Activated T-helper 2 cell treated with anti-CD3 and anti-CD28 coated beads, Interferon-gamma antibody, Interleukin-2, Interleukin-4, amounts not matched to agents 10 μg/mL and 5 μg/mL and 100 μg/mL, durations not matched to agents 14 hours and 24 hours and 36 hours (primary cell): ENCODE measurements at places on chromosomes 1 and 21. TPM values are rescaled to one million over a fixed set of nuclear protein-coding genes. Genes with fewer than 3 reads are reported as not detected.

- H3K27ac ChIP-seq: no peak overlapping the region
- no peaks in the 10 kb centered on the region for H3K4me1 ChIP-seq
- no peaks in the 10 kb centered on the region for H3K27me3 ChIP-seq
- no peaks in the 10 kb centered on the region for H3K36me3 ChIP-seq
Measured at GRCh38 chr1:194568610-194569009, 1382.2 kb upstream of the B3GALT2 start.

GRCh38 chr1:11486231-11487009 lies 7.5 kb downstream of the DISP3 start:
- H3K36me3 ChIP-seq: no peaks in the 10 kb centered on the region
- H3K27ac ChIP-seq: no peak overlapping the region
- no peaks in the 10 kb centered on the region for H3K4me1 ChIP-seq
- no peak overlapping the region for H3K4me3 ChIP-seq

DNA sequence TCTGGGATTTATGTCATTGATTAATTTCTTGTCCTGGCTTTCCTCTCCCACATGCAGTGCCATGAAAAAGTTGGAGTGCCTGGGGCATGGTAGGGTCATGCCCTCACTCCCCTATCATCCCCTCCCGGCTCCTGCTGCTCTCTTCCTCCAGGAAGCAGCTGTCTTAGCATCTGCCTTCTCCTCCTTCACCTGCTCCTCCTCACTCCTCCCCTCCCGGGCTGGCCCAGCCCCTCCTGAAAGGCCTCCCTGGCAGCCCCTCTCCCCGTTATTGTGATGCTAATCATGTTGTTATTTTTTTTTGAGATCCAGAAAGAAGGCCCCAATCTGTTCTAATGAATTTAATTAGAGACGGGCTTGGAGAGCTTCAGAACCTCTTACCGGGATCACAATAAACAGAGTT lies 36.3 kb upstream of the NFASC start:
- no peaks in the 10 kb centered on the region for H3K36me3 ChIP-seq
- no peaks in the 10 kb centered on the region for H3K4me1 ChIP-seq
- DNase-seq: no peak
- no peak overlapping the region for H3K27ac ChIP-seq

GRCh38 chr1:180252638-180253536 lies 22.8 kb downstream of the LHX4 start:
- H3K36me3 ChIP-seq: no peaks in the 10 kb centered on the region
- H3K27me3 ChIP-seq: peaks cover 4% of the 10 kb centered on the region
- H3K4me3 ChIP-seq: no peak overlapping the region
- no peak overlapping the region for H3K27ac ChIP-seq

GRCh38 chr1:85581802-85582686 lies 1.5 kb downstream of the CCN1 start:
- H3K27me3 ChIP-seq: peaks cover 72% of the 10 kb centered on the region
- peak overlapping the region; percentile 84 for H3K4me3 ChIP-seq
- DNase-seq: no peak
- H3K4me1 ChIP-seq: peaks cover 29% of the 10 kb centered on the region

DNA sequence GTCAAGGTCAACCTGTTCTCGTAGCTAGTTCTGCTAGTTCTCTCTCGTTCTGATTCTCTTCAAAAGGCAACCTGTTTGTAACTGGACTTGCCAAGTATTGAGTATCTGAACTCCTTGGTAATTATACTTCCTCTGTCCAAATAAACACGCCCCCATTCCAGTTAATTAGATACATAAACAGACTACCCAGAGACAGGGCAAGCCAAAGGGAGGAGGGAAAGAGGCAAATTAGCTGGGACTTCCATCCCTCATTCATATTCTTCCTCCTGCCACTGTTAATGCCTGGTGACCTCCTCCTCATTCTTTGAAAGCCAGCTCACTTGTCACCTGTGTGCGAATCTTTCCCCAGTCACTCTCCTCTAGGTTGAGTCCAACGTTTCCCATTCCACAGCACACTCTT lies 62.9 kb downstream of the LPAR3 start:
- H3K27me3 ChIP-seq: peaks cover 32% of the 10 kb centered on the region
- H3K4me1 ChIP-seq: no peaks in the 10 kb centered on the region
- H3K27ac ChIP-seq: no peak overlapping the region
- H3K36me3 ChIP-seq: no peaks in the 10 kb centered on the region

DNA sequence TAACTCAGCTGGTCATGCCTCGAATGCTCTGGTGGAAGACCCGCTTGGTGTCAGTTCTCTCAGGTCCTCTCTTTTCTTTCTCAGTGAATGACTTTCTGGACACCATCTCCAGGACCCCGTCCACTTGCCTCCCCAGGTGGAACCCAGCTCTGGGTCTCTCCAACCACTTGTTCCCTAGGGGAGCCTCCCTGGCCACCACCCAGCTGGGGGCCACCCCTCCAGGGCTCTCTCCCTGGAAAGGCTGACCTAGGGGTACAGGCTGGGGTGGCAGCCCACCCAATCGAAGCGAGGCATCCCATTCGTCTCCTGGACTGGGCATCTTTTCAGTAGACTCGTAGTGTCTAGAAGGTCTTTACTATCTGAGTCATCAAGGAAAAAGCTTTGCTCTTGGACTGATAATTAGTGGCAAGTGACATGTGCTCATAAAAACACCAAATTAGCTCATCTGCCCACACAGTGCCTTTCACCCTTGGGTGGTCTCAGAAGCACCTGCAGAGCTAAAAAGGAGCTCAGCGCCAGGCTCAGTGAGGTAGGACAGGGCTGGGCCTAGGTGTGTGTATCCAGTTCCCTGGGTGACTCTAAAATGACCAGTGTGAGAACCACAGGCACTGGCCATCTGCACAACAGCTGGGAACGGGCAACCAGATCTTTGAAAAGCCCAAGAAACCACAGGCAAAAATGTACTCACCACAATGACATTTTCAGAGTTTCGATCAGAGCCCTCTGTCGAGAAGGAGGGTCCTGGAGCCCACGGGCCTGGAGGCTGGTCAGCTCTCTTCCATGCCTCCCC lies 2.4 kb upstream of the PDXK start:
- H3K36me3 ChIP-seq: peaks cover 14% of the 10 kb centered on the region
- DNase-seq: no peak
- H3K4me1 ChIP-seq: peaks cover 12% of the 10 kb centered on the region
- no peak overlapping the region for H3K4me3 ChIP-seq
- no peak overlapping the region for H3K27ac ChIP-seq

GRCh38 chr1:61149010-61149860 lies 66.9 kb downstream of the NFIA start:
- peaks cover 24% of the 10 kb centered on the region for H3K27me3 ChIP-seq
- no peaks in the 10 kb centered on the region for H3K36me3 ChIP-seq
- DNase-seq: no peak
- H3K4me1 ChIP-seq: no peaks in the 10 kb centered on the region

GRCh38 chr1:24126018-24126671 lies 14.2 kb upstream of the MYOM3 start:
- H3K36me3 ChIP-seq: no peaks in the 10 kb centered on the region
- H3K4me3 ChIP-seq: no peak overlapping the region
- H3K27me3 ChIP-seq: peaks cover 5% of the 10 kb centered on the region
- DNase-seq: no peak

DNA sequence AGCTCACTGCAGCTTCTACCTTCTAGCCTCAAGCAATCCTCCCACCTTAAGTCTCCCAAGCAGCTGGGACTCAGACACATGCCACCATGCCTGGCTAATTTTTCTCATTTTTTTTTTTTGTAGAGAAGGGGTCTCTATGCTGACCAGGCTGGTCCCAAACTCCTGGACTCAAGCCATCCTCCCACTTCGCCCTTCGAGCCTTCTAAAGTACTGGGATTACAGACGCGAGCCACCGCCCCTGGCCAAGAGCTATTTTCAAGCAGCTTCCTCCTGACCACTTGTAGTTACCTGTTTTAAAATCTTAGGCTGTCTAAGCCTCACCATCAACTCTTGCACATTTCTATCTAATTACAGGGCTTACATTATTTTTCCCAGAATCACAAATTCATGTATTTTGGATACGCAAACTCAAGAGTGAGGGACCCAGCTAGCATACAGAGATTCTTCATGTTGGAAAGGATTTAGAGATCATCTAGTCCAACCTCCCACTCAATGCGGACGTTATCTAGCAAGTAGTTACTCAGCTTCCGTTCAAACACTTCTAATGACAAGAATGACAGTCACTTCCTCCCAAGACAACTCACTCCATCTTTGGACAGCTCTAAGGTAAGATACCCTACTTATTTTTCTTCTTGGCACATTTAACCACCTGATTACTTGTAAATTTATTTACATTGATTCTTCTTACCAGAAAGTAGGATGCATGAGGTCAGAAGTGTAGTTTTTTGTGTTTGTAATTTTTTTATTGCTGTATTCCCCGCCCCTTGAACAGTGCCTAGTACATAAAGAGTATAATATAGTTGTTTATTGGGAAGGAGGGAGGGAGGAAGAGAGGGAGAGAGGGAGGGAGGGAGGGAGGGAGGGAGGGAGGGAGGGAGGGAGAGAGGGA lies 65.4 kb downstream of the LUZP1 start:
- H3K4me1 ChIP-seq: peaks cover 46% of the 10 kb centered on the region
- no peaks in the 10 kb centered on the region for H3K27me3 ChIP-seq
- H3K4me3 ChIP-seq: peak overlapping the region; percentile 73
- H3K36me3 ChIP-seq: peaks cover 34% of the 10 kb centered on the region

GRCh38 chr1:175073633-175074032 lies 6.0 kb downstream of the TNN start:
- DNase-seq: no peak
- H3K27me3 ChIP-seq: no peaks in the 10 kb centered on the region
- H3K4me1 ChIP-seq: peaks cover 37% of the 10 kb centered on the region
- no peak overlapping the region for H3K27ac ChIP-seq

GRCh38 chr1:18010945-18011344 lies 96.7 kb upstream of the IGSF21 start:
- H3K27ac ChIP-seq: no peak overlapping the region
- no peak overlapping the region for H3K4me3 ChIP-seq
- no peaks in the 10 kb centered on the region for H3K27me3 ChIP-seq
- no peak for DNase-seq

GRCh38 chr1:28056129-28056925 lies 32.1 kb downstream of the EYA3 start:
- DNase-seq: peak; percentile 20
- H3K36me3 ChIP-seq: peaks cover 30% of the 10 kb centered on the region

DNA sequence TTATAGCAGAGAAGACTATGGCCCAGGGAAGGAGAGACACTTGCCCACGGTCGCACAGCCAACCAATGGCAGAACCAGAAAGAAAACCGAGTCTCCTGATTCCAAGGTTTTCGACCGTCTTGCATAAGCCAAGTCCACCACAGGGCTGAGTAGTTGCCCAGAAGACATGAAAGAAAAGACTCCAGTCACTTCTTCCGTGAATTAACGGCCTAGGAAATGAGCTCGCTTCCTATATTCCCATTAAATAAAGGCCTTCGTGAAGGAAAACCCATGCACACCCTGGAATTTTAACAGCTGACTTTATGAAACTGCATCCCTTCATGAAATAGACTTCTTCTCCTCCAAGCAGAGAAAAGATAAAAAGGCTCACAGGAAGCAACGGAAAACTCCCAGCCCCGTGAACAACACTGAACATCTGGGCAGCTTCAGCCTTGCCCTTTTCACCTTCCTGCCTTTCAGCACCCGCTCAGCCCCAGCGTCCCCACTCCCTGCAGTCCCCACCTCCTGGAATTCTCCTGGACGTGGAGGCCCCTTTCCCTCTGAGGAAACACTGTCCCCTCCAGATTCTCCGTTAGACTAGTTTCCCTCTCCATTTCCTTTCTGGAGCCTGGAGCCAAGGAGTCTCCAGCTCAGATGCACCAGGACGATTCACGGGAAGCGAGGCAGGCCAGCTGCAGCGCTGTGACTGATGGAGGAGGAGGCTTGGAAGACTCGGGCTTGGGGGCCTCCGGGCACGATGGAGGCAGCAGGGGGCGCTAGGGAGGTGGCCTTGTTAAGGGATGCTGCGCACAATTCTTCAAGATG lies 2.7 kb upstream of the MYOC start:
- no peak overlapping the region for H3K27ac ChIP-seq
- no peaks in the 10 kb centered on the region for H3K36me3 ChIP-seq
- H3K27me3 ChIP-seq: peaks cover 21% of the 10 kb centered on the region
- no peak overlapping the region for H3K4me3 ChIP-seq

GRCh38 chr1:50111503-50111902 lies 2.8 kb downstream of the ELAVL4 start:
- H3K27me3 ChIP-seq: peaks cover 43% of the 10 kb centered on the region
- H3K4me3 ChIP-seq: no peak overlapping the region
- no peak for DNase-seq
- peaks cover 9% of the 10 kb centered on the region for H3K4me1 ChIP-seq
- no peaks in the 10 kb centered on the region for H3K36me3 ChIP-seq

- no peak overlapping the region for H3K27ac ChIP-seq
- H3K27me3 ChIP-seq: peaks cover 3% of the 10 kb centered on the region
- no peak overlapping the region for H3K4me3 ChIP-seq
- no peak for DNase-seq
- peaks cover 38% of the 10 kb centered on the region for H3K4me1 ChIP-seq
Measured at GRCh38 chr1:66359815-66360214, 174.1 kb upstream of the SGIP1 start.

DNA sequence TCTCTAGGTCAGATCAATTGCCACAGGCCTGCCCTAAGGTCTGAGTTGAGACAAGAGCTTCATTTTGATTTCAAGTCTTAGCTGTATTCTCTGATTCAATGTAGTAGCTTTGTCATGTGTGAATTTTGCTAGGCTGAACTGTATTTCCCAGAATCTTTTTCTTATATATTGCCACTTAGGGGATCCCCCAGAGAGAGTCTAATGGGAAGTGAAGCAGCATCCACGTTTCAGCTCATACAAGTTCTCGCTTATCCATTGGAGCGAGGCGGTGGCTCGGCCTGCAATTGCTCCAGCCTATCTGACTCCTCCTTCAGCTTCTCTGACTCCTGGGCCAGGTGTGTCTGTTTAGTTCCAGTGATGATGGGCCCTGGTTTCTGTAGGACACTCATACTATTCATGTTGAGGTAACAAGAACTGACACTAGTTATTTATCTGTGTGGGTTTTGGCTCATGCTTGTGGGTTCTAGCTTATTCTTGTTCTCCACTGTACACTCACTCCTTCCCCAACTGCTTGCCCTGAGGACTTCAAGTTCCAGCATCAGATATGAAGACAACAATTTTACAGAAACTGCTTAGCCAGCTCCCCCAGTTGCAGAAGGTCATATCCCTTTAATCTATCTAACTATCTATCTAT lies 48.2 kb downstream of the TBX19 start:
- no peak overlapping the region for H3K4me3 ChIP-seq
- H3K36me3 ChIP-seq: peaks cover 22% of the 10 kb centered on the region
- H3K27me3 ChIP-seq: no peaks in the 10 kb centered on the region
- H3K27ac ChIP-seq: no peak overlapping the region
- H3K4me1 ChIP-seq: peaks cover 13% of the 10 kb centered on the region

- peaks cover 28% of the 10 kb centered on the region for H3K36me3 ChIP-seq
- no peak overlapping the region for H3K4me3 ChIP-seq
- DNase-seq: no peak
Measured at GRCh38 chr1:167784876-167785550, 63.2 kb downstream of the MPZL1 start.

GRCh38 chr1:183588827-183589226 lies 1.4 kb downstream of the NCF2 start:
- no peak for DNase-seq
- H3K27ac ChIP-seq: no peak overlapping the region
- H3K4me3 ChIP-seq: peak overlapping the region; percentile 22
- H3K4me1 ChIP-seq: peaks cover 48% of the 10 kb centered on the region
- H3K27me3 ChIP-seq: no peaks in the 10 kb centered on the region
- H3K36me3 ChIP-seq: peaks cover 2% of the 10 kb centered on the region

The WARS2 gene
- total RNA-seq: 19.4 and 20.1 TPM in 2 replicates

The RNPC3 gene
- total RNA-seq: 15.9 and 19.3 TPM in 2 replicates

The AKNAD1 gene
- total RNA-seq: not detected in 2 replicates

The SRSF10 gene
- total RNA-seq: 213 and 217 TPM in 2 replicates

The GMEB1 gene
- 24.8 and 26.0 TPM in 2 replicates for total RNA-seq

The XCL2 gene
- total RNA-seq: 208 and 211 TPM in 2 replicates

The LCE3D gene
- not detected in 2 replicates for total RNA-seq

The RNF19B gene
- 50.4 and 52.5 TPM in 2 replicates for total RNA-seq

The NTNG1 gene
- total RNA-seq: not detected in 2 replicates

The TSTD1 gene
- 49.0 and 49.1 TPM in 2 replicates for total RNA-seq

The INKA2 gene
- 0.43 and 2.2 TPM in 2 replicates for total RNA-seq

The CD34 gene
- total RNA-seq: not detected in 2 replicates

The LRRC8B gene
- 48.2 and 48.7 TPM in 2 replicates for total RNA-seq

The TMCC2 gene
- 13.4 and 14.0 TPM in 2 replicates for total RNA-seq

The TARBP1 gene
- total RNA-seq: 79.7 and 87.5 TPM in 2 replicates
